Glomerular endothelial cell (primary cell): ENCODE measurements at places on chromosomes 3 and 15. TPM values are rescaled to one million over a fixed set of nuclear protein-coding genes. Genes with fewer than 3 reads are reported as not detected.
A peak's percentile ranks its signal among the peaks of the same experiment; 100 is the strongest.

RASL12 gene
- not detected in 2 replicates for total RNA-seq

ATP13A5 gene
- total RNA-seq: not detected in 2 replicates

WDR93 gene
- not detected in 2 replicates for total RNA-seq

ATP10A gene
- 1.1 and 10.0 TPM in 2 replicates for total RNA-seq

ADAMTSL3 gene
- total RNA-seq: 0.35 and 1.2 TPM in 2 replicates

EFCAB12 gene
- total RNA-seq: under 0.01 and 0.12 TPM in 2 replicates

ANKRD63 gene
- total RNA-seq: 0.18 TPM in 1 of 2 replicates, not detected in the other

ZDHHC3 gene
- total RNA-seq: 61.0 and 81.9 TPM in 2 replicates

SPATA12 gene
- 0.15 and 0.18 TPM in 2 replicates for total RNA-seq

- no peak for DNase-seq
Observed at GRCh38 chr3:87121856-87122255, 105.3 kb upstream of the CHMP2B start.

DNA sequence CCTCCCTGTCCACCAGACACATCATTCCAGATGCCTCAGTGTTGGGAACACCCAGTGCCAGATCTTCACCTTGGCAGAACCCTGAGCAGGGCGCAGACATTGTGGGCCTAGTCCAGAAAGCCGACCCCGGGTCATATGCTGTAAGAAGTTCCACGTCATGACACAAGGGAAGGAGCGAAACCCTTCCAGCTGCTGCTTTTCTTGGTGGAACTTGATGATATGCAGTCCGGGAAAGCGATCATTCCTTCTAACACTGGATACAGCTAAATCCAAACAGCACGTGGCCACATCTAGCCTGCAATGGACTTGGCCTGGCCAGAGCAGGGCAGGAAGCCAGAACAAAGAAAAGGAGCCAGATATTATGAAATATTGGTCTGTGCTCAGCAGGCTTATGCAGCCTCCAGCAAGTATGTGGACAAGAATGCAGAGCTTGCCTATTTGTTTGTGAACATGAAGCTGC, 22.0 kb downstream of the GASK1A start:
- no peak for DNase-seq

GRCh38 chr15:31522028-31522427, 195.4 kb downstream of the KLF13 start:
- no peak for DNase-seq

- no peak for DNase-seq
Observed at GRCh38 chr3:77407441-77407840, 367.5 kb downstream of the ROBO2 start.

GRCh38 chr15:59998950-59999611, 5.0 kb upstream of the FOXB1 start:
- DNase-seq: no peak

GRCh38 chr3:54262541-54262940, 140.2 kb downstream of the CACNA2D3 start:
- no peak for DNase-seq

DNA sequence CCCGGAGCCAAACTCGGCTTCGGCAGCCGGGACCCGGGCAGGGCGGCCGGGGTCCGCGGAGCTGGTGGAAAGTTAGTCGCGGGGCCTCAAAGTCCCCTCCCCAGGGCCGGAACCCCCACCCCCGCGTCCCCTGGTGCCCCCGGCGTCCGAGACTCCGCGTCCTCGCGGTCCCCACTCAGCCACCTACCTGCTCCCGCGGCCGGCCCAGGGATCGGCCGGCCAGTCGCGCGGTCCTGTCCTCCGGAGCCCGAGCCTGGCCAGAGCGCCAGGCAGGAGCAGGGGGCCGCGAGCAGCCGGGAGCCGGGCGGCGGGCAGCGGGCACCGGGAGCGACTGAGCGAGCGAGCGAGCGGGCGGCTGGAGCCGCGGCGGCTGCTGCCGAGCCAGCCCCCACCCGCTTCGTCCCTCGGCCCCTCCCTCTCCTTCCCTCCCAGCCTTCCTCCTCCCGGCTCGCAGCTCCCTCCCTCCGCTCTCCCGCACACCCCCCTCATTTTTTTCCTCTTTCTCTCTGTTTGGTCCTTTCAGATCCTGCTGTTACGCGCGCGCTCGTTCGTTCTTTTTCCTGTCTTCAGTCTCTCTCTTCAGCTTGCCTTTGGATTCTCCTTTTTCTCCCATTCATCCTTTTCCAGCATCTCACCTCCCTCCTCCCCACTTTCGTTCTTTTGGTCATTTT, at the start of gene MEGF11:
Gene MEGF11, minus strand, starts transcription at position 333 of the 671 bp plus-strand sequence. CDS start 125,347 bp downstream, outside the sequence.
- no peak for DNase-seq

DNA sequence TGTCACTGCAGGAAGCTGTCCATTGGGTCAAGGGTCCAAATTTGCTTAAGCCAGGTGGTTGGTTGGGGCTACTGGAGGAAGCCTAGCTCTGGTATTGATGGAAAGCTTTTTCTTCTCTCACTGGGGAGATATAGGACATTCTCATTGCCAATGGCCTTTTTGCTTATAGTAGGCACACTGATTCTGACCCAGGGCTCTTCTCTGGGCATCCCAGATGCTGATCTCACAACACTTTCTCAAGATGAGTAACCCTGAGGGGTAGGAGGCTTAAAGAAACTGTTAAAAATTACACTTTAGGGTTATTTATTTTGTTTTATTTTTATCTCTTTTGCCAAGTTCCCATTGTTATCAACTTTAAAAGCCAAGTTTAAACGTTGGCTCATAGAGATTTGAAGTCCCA, 337.8 kb downstream of the LRRC3B start:
- no peak for DNase-seq

GRCh38 chr3:128998561-128998960, 2.5 kb upstream of the EFCC1 start:
- DNase-seq: no peak

DNA sequence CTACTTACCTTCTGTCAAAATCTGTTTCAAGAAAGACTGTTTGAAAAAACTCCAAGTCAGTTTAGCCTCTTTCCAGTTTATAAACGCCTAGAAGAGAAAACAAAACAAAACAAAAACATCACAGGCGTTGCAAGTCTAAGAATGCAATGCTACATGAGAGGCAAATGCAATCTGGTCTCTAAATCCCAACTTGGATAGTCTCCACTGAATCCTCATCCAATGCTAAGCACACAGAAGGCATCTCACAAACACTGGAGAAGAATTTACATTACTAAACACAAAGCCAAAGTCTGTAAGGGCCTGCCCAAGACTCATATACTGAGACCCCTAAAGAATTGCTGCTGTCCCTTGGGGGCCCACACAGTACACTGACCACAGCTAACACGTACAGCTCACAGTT, 18.4 kb downstream of the RFT1 start:
- DNase-seq: no peak

GRCh38 chr3:72719137-72719536, 129.1 kb downstream of the SHQ1 start:
- no peak for DNase-seq

- DNase-seq: no peak
Observed at GRCh38 chr15:47367726-47368390, 349.4 kb upstream of the SEMA6D start.

DNA sequence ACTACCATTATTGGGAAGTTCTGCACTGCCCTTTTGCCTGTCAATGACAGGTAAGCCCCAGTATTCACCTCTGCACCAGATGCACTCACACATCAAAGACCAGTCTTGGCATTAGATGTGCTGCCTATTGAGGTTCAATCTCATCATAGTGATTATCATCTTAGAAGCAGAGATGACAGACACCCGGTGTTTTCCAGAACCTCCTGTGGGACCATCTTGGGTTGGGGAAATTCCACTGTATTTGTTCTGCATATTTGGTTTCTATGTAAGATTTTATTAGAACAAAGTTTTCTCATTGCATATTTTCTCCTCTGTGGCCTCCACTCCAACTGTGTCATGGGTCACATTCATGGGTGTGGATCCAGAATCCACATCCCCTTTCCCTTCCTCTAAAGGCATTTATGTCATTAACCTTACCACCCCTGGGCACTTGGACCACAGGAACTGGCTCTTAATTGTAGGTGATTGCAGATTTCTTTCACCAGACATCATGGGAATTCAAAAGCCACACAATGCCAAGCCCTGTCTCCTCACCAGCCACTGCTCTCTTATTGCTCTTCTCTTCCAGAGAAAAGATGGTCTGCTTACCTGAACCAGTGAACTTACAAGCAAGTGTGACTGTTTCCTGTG, 31.2 kb downstream of the PLA1A start:
- no peak for DNase-seq

DNA sequence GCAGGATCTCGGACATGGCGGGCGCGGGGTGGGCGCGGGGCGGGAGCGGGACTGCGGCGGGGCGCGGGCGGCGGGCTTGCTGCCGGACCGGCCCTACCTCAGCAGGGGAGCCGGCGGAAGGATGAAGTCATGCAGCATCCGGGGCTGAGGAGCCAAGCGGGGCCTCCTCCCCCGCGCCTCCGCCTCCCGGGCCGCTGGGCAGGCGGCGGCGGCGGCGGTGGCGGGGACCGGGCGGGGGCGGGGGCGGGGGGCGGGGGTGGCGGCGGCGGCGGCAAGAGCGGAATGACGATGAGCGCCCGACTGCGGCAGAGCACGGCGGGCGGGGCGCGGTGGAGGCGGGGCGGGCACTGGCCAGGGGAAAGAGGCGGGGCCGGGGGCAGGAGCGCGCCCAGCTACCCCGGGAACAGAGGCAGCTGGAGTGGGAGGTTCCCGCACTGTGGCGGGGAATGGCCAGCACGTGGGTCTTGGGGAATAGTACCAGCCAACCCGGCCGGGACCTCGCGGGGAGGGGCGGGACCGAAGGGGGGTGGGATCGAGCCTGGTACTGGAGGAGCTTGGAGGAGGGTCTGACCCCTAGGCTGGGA, at the start of gene CAMK2N2:
Gene CAMK2N2, minus strand, starts transcription at position 284 of the 584 bp plus-strand sequence. Its CDS starts 268 bp downstream, at position 16.
- no peak for DNase-seq

DNA sequence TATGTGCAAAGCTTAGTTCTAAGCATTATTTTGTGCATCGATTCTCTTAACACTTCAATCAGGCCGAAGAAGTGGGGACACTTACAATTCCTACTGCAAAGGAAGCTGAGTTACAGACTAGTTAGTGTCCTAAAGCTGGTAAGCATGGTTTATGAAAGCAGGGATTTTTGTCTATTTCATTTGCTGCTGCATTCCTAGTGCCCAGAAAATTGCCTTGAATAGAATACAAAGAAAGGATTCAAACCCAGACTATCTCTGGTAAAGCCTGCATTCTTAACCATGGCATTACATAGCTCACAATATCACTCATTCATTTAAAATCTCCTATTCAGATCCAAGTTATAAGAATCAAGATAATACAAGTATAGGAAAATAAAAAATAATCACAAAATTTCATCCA, 24.4 kb upstream of the CPOX start:
- DNase-seq: no peak

DNA sequence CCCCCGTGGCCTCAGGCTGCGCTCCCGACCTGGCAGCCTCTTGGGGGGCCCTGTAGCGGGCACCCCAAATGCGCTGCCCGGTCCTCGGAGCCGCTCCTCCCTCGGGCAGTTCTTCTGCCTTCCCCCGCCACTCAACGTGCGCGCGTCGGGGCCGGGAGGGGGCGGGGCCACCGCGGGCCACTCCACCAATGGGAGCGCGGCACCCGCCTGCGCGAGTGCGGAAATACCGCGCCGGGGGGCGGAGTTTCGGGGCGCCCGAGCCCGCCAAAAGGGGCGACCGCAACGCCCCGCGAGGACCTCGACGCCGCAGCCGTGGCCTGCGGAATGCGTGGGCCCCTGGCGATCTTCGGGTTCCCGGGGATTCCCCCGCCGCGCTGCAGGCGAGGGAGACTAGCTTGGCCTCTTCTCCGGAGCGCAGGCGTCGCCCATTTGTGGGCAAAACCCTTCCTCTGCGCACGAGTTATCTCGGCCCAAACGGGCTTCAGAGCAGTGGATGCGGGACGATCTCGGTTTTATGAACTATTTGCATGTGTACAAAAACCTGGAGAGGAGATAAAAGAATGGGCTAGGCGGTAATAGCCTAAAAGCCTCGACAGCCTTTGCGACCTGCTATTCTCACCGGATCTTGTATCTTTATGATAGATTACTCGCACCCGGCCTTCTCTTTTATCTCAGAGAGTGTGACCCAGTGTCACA, at the start of gene TASOR:
Gene TASOR, minus strand, starts transcription at position 144 of the 696 bp plus-strand sequence. CDS start 259 bp downstream, outside the sequence.
- no peak for DNase-seq

- DNase-seq: no peak
Observed at GRCh38 chr15:44727485-44728231, 8.7 kb upstream of the TRIM69 start.

GRCh38 chr15:62440362-62441105, 275.4 kb upstream of the C2CD4B start:
- no peak for DNase-seq

GRCh38 chr15:74311734-74312444, 55.6 kb downstream of the CYP11A1 start:
- no peak for DNase-seq

GRCh38 chr3:172213200-172213599, 173.8 kb downstream of the FNDC3B start:
- no peak for DNase-seq

GRCh38 chr3:157918402-157918801, 187.8 kb downstream of the SHOX2 start:
- DNase-seq: no peak

GRCh38 chr15:80072285-80072994, 13.0 kb downstream of the ZFAND6 start:
- peak; percentile 87 for DNase-seq

GRCh38 chr3:17162116-17162515, 277.4 kb downstream of the PLCL2 start:
- DNase-seq: no peak

DNA sequence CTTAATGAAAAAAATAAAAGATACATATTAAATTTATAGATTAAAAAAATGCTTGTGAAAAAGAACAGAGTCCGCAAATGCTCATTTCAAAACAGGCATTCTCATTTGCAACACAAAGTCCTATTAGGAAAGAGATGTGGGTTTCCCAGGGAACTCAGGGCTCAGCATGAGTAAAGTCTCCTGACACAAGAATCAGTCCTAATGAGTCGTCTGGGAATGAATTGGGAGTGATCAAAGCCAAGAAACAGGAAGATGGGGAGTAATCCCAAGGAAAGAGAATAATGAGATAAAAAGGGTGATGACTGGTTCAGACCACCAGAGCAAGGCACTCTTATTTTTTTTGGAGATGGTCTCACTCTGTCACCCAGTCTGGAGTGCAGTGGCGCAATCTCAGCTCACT, 443.7 kb downstream of the NR2F2 start:
- DNase-seq: no peak

DNA sequence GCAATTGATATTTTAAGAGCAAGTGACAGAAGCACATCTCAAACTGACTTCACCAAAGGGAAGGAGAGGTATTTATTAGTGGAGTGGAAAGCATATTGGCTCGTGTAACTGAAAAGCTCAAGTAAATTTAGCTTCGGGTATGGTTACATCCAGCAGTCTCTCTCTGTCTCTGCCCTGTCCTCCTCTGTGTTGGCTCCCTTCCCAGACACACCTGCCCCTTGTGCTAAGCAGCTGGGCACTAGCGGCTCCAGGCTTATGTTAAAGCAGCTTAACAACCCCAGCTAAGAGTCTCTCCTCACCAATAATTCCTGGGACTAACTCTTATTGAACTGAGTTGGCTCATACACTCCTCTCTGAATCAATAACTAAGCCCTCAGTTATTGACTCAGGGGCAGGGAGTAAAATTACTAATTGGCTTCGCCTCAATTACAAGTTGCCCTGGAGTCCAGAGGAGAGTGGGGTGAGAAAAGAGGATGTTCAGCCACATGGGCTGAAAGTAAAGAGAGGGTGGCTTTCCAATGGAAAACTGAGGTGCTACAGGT, 12.8 kb upstream of the SH3BP5 start:
- no peak for DNase-seq

GRCh38 chr3:50270422-50271224, 1.7 kb downstream of the SEMA3B start:
- no peak for DNase-seq

- peak; percentile 27 for DNase-seq
Observed at GRCh38 chr15:75171408-75171807, 30.3 kb upstream of the C15orf39 start.

GRCh38 chr3:131688370-131688769, 185.6 kb upstream of the MRPL3 start:
- no peak for DNase-seq
